ENCODE measurements at places on chromosomes 2 and 18.
A peak's percentile ranks its signal among the peaks of the same experiment; 100 is the strongest.

DNA sequence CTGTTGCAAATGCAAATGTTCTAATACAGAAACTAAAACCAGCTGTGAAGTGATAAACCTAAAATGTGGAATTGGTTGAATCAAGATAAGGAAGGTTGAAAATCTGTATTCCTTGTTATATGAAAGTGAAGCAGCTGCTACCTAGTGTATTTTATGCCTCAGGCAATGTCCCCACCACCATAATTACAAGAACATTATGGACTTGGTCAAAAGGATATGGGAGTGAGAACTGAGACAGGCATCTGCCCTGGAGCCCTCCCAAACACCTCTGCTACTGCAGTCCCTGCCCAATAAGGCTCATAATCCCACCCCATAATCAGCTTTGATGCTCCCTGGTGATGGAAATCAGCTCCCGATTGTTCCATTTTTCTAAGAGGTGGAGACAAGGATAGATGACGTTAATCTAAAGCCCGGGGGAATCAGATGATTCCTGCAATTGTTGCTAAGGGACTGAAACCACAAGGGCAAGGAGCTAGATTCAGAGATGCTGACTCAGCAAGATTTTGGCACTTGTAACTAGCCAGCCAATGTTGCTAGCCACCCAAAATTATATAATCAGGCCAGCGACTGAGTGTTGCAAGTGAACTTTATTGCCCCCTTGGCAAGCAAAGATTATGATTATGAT, 69.5 kb downstream of the EVA1A start:
- DNase-seq, result no peak
- H3K27me3 ChIP-seq, result peaks cover 45% of the 10 kb centered on the region
- peaks cover 8% of the 10 kb centered on the region for H3K4me1 ChIP-seq
- no peaks in the 10 kb centered on the region for H3K36me3 ChIP-seq
- H3K27ac ChIP-seq, result no peak overlapping the region

DNA sequence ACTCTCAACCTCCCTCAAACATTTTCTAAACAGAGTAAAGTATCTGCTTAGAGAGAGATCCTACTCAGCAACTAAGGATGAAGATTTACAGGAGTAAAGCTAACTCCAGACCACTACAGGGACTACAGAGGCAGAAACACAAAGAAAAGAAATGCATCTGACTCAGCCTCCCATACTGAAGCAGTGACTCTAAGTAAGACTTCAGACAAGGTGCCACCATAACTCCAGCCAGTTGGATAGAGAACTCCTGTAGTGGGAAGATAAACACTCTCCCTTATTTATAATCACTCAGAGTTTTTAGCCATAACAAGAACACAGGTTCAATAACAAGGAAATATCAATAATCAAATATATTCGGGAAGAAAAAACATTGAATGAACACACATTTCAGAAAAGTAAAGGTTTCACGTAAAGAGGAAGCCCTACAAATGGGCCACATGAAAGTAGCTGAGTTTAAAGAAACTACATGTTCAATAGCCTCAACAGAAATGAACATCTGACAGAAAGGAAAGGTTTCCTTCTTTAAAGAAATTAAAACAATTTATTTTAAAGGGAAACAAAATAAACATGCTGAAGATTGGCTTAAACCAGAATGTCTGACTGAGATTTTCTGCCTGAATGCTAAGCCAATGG, 519.9 kb downstream of the KCNJ3 start:
- no peaks in the 10 kb centered on the region for H3K4me1 ChIP-seq
- H3K27ac ChIP-seq, result no peak overlapping the region
- no peaks in the 10 kb centered on the region for H3K27me3 ChIP-seq
- no peak overlapping the region for H3K4me3 ChIP-seq
- no peak for DNase-seq

GRCh38 chr18:55610506-55610905, 22.5 kb upstream of the TCF4 start:
- H3K36me3 ChIP-seq, result no peaks in the 10 kb centered on the region
- DNase-seq, result no peak
- no peaks in the 10 kb centered on the region for H3K4me1 ChIP-seq
- H3K27me3 ChIP-seq, result peaks cover 3% of the 10 kb centered on the region
- no peak overlapping the region for H3K27ac ChIP-seq
- no peak overlapping the region for H3K4me3 ChIP-seq

GRCh38 chr18:6414723-6415417, at the start of gene L3MBTL4:
L3MBTL4 (minus strand) TSS chr18:6414911; CDS start chr18:6311625, 103,286 bp downstream.
- DNase-seq, result peak; percentile 45
- H3K36me3 ChIP-seq, result peaks cover 14% of the 10 kb centered on the region
- H3K27ac ChIP-seq, result peak within 1 kb of the TSS; percentile 76
- H3K27me3 ChIP-seq, result peaks cover 58% of the 10 kb centered on the region
- H3K4me3 ChIP-seq, result peak within 1 kb of the TSS; percentile 83

DNA sequence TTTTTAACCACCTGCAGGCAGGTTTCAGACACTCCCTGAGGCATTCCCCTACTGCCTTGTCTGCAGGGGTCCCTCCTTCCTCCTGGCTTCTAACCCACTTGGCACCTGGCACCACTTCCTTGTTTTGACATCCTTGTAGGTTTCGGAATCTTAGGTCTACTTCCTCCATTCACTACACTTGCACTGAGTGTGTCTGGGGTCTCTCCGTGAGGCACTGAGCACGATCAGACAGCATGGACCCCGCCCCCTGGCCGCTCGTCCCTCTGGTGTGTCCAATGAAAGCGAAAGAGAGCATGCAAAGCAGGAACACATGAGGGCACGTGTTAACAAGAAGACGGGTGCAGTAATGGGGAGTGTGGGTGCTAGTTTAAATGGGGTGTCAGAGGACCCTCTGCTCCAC, 63.8 kb downstream of the HAUS1 start:
- H3K27me3 ChIP-seq, result no peaks in the 10 kb centered on the region
- H3K27ac ChIP-seq, result peak overlapping the region; percentile 15
- DNase-seq, result peak; percentile 58

DNA sequence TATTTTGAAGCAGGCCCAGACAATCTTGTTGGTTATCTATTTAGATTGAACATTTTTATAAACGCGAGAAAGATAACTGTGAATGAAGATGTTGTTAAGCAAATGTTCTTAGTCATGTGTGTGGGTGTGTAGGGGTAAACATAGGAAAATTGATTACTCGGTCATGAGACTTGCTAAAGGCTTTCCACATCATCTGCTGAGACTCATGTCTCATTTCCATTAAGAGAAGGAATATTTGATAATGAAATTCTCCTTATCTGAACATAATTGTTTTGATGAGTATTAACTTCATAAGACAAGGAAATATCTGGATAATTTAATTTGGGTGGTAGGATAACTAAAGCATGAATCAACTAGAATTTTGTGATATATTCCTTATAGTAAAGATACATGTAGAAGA, 19.7 kb downstream of the CCDC102B start:
- no peaks in the 10 kb centered on the region for H3K36me3 ChIP-seq
- no peaks in the 10 kb centered on the region for H3K4me1 ChIP-seq
- no peak overlapping the region for H3K27ac ChIP-seq
- no peak overlapping the region for H3K4me3 ChIP-seq
- no peak for DNase-seq

DNA sequence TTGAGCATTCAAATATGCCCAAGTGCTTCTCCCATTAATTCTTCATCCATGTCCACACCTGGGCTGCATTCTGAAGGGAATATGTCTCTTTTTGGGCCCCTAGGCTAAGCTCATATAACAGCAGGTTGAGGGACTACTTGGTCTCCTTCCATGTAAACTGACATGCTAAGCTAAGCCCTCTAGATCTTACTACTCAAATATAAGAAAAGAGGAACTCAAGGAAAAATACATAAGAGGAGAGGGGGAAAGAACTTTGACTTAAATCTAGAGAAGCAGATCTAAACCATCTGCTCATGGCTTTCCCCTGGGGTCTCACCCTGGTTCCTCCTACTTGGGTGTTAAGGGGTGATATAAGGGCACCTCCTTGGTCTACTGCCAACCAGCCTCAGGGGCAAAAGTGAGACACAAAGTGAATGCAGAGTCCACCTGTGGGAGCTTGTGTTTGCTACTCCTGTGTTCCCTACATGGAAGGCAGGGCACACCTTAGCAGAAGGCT, 19.8 kb upstream of the NFU1 start:
- no peaks in the 10 kb centered on the region for H3K27me3 ChIP-seq
- H3K4me1 ChIP-seq, result no peaks in the 10 kb centered on the region
- DNase-seq, result no peak
- no peak overlapping the region for H3K4me3 ChIP-seq

DNA sequence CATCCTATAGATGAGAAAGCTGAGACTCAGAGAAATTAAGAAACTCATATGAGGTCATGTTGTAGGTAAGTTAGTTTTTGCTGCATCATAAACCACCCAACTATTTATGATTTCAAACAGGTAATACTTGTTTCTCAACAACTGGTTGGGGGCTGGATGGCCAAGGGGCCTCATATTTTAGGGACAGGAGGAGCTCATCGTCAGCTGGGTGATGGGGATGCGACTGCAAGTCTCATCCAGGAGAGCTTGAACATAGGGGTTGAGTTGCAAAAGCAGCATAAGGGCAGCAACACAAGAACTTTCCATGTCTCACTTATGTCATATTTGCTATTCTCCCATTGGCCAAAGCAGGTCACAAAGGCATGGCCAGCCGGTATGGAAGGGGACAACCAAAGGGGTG, 3.6 kb upstream of the RNU2-63P start:
- H3K4me1 ChIP-seq, result peaks cover 32% of the 10 kb centered on the region
- H3K4me3 ChIP-seq, result no peak overlapping the region
- no peak for DNase-seq
- peaks cover 21% of the 10 kb centered on the region for H3K36me3 ChIP-seq
- no peaks in the 10 kb centered on the region for H3K27me3 ChIP-seq

GRCh38 chr2:113134717-113135116, 7.3 kb downstream of the IL1RN start:
- H3K27ac ChIP-seq, result no peak overlapping the region
- no peaks in the 10 kb centered on the region for H3K27me3 ChIP-seq
- DNase-seq, result no peak
- peaks cover 10% of the 10 kb centered on the region for H3K36me3 ChIP-seq

GRCh38 chr18:25136416-25137196, 215.4 kb downstream of the ZNF521 start:
- DNase-seq, result no peak
- H3K4me3 ChIP-seq, result no peak overlapping the region
- no peaks in the 10 kb centered on the region for H3K36me3 ChIP-seq
- H3K4me1 ChIP-seq, result no peaks in the 10 kb centered on the region
- peaks cover 64% of the 10 kb centered on the region for H3K27me3 ChIP-seq

- H3K27me3 ChIP-seq, result peaks cover 28% of the 10 kb centered on the region
- DNase-seq, result no peak
- peaks cover 7% of the 10 kb centered on the region for H3K4me1 ChIP-seq
- H3K4me3 ChIP-seq, result peak overlapping the region; percentile 69
- H3K27ac ChIP-seq, result no peak overlapping the region
Observed at GRCh38 chr2:119224391-119225104, 914 bp downstream of the STEAP3 start.

- no peaks in the 10 kb centered on the region for H3K4me1 ChIP-seq
- H3K36me3 ChIP-seq, result no peaks in the 10 kb centered on the region
- H3K27ac ChIP-seq, result no peak overlapping the region
Observed at GRCh38 chr18:63207143-63207790, 112.3 kb downstream of the BCL2 start.

DNA sequence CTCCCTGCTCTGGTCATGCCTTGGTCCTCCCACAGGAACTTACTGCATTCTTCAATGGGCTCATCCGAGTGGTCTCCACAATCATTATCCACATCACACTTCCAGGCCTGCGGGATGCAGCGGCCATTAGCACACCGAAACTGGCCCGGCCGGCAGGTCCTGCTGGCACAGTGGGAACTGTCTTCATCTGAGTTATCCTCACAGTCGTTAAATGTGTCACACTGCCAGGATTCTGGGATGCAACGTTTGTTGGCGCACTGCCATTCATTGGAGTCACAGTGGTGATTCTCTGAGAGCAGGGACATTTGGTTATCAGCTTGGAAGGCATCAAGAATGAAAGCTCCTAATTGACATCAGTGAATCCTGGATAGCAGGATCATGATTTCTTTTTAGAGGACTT, 104.5 kb downstream of the DHRS9 start:
- H3K27ac ChIP-seq, result no peak overlapping the region
- no peak for DNase-seq
- H3K36me3 ChIP-seq, result no peaks in the 10 kb centered on the region
- H3K4me3 ChIP-seq, result no peak overlapping the region

DNA sequence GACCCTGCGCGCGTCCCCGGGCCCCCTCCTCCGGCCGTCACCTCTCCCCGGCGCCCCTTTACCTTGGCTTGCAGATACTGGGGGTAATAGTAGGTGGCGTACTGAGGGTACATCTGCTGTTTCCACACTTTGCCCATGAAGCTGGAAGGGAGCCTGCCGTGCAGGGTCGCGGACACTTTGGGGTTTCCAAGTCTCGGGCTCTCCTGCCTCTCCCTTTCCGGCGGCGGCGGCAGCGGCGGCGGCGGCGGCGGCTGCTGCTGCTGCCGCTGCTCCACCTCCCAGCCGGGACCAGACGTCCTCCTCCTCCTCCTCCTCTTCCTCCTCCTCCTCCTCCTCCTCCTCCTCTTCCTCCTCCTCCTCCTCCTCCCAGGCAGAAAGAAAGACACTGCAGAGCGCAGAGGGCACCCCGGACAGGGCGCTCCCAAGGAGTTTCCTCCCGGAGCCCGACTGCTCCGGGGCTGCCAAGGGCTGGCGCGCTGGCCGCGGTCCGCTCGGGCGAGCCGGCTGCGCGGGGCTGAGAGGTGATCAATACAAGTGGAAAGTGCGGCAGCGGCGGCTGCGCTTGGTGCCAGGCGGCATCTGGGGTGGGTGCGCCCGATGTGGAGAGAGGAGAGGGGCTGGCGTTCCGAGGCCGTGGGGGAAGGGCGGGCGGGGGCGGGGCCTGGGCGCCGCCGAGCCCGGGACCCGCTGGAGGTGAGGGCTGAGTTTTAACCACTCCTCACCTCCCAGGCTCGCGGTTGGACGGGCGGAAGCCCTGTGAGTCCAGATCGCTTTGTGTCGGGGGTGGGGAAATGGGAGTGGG, at the start of gene RBMS1:
TSS of gene RBMS1 (minus strand) at position 581 of the 802 bp plus-strand sequence. CDS start at position 137, 444 bp downstream.
- H3K27me3 ChIP-seq, result no peaks in the 10 kb centered on the region
- peak within 1 kb of the TSS; percentile 82 for H3K27ac ChIP-seq
- DNase-seq, result peak; percentile 58

DNA sequence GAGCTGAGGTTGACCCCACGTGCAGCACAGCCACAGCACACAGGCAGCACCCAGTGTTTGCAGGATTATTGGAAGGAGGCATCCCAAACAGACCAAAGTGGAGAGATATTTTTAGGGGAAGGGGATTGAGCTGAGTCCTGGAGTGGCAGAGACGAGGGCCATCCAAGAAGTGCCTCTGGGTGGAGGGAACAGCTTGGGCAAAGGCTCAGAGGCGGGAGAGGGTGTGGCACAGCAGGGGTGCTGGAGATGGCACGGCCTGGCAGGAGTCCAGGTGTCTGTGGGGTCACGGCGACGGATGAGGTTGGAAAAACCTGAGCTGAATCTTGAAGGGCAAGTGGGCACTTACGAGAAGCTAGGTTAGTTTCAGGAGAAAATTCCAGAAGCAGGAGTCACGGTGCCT, 60.6 kb downstream of the INHBB start:
- no peak for DNase-seq
- peaks cover 20% of the 10 kb centered on the region for H3K4me1 ChIP-seq
- H3K27ac ChIP-seq, result no peak overlapping the region
- no peaks in the 10 kb centered on the region for H3K27me3 ChIP-seq

DNA sequence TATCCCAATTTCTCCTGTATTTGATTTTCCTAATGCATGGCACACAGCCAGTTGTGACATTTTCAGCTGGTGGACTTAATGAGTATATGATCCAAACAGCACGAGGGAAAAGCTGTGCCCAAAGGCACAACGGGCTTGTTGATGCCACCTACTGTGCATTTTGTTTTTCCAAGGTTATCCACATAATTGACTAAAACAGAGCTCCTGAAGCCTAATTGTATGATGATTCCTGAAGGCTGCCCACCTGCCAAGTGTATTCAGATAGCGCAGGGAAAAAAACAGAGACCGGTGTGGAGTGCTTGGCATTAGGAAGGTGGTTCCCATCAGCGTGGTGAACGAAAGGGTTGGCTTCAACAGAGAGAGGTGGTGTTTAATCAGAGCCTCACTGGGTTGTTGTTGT, 14.9 kb downstream of the RBMS1 start:
- no peak overlapping the region for H3K27ac ChIP-seq
- no peaks in the 10 kb centered on the region for H3K36me3 ChIP-seq
- H3K27me3 ChIP-seq, result no peaks in the 10 kb centered on the region
- no peak for DNase-seq
